ENCODE measurements at places on chromosomes 6 and 20. TPM values are rescaled to one million over a fixed set of nuclear protein-coding genes. Genes with fewer than 3 reads are reported as not detected.
A peak's percentile ranks its signal among the peaks of the same experiment; 100 is the strongest.

The SLC22A16 gene
- total RNA-seq, result not detected

The RNF144B gene
- total RNA-seq, result 8.8 TPM

The HECA gene
- total RNA-seq, result 40.2 TPM

The WFDC5 gene
- total RNA-seq, result not detected

The HDGFL1 gene
- total RNA-seq, result not detected

The SRXN1 gene
- total RNA-seq, result 31.2 TPM

The EYS gene
- not detected for total RNA-seq

The EBF4 gene
- 4.1 TPM for total RNA-seq

The ADAM33 gene
- 1.9 TPM for total RNA-seq

GRCh38 chr6:77678048-77678447 is 25.2 kb downstream of the MEI4 start:
- H3K27ac ChIP-seq, result no peak overlapping the region
- no peaks in the 10 kb centered on the region for H3K4me1 ChIP-seq
- H3K36me3 ChIP-seq, result no peaks in the 10 kb centered on the region
- no peak overlapping the region for H3K4me3 ChIP-seq

- peaks cover 56% of the 10 kb centered on the region for H3K4me1 ChIP-seq
- H3K4me3 ChIP-seq, result no peak overlapping the region
- no peaks in the 10 kb centered on the region for H3K36me3 ChIP-seq
- H3K27ac ChIP-seq, result no peak overlapping the region
Measured at GRCh38 chr6:4805553-4806336, 29.5 kb downstream of the CDYL start.

DNA sequence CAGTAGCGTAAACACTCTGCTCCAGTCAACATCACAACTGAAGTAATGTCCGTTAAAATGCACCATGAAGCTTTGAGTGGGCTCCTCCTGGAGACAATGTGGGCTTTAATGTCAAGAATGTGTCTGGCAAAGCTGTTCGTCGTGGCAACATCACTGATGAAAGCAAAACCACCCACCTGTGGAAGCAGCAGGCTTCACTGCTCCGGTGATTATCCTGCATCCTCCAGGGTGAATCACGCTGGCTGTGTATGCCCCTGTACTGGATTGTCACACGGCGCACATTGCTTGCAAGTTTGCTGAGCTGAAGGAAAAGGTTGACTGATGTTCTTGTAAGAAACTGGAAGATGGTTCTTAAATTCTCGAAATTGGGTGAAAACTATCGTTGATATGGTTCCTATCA is 128.5 kb downstream of the MOXD1 start:
- H3K36me3 ChIP-seq, result no peaks in the 10 kb centered on the region
- no peak for DNase-seq
- no peak overlapping the region for H3K4me3 ChIP-seq
- H3K27me3 ChIP-seq, result peaks cover 10% of the 10 kb centered on the region
- no peak overlapping the region for H3K27ac ChIP-seq
- H3K4me1 ChIP-seq, result no peaks in the 10 kb centered on the region

GRCh38 chr20:24432046-24432442 is 37.4 kb upstream of the SYNDIG1 start:
- H3K27ac ChIP-seq, result no peak overlapping the region
- DNase-seq, result no peak
- H3K36me3 ChIP-seq, result no peaks in the 10 kb centered on the region
- peaks cover 10% of the 10 kb centered on the region for H3K27me3 ChIP-seq
- H3K4me1 ChIP-seq, result no peaks in the 10 kb centered on the region

- DNase-seq, result peak; percentile 40
- H3K4me1 ChIP-seq, result peaks cover 66% of the 10 kb centered on the region
- peak overlapping the region; percentile 49 for H3K27ac ChIP-seq
- no peaks in the 10 kb centered on the region for H3K27me3 ChIP-seq
- peak overlapping the region; percentile 10 for H3K4me3 ChIP-seq
- peaks cover 54% of the 10 kb centered on the region for H3K36me3 ChIP-seq
Measured at GRCh38 chr6:33692760-33693158, 18.7 kb downstream of the UQCC2 start.

DNA sequence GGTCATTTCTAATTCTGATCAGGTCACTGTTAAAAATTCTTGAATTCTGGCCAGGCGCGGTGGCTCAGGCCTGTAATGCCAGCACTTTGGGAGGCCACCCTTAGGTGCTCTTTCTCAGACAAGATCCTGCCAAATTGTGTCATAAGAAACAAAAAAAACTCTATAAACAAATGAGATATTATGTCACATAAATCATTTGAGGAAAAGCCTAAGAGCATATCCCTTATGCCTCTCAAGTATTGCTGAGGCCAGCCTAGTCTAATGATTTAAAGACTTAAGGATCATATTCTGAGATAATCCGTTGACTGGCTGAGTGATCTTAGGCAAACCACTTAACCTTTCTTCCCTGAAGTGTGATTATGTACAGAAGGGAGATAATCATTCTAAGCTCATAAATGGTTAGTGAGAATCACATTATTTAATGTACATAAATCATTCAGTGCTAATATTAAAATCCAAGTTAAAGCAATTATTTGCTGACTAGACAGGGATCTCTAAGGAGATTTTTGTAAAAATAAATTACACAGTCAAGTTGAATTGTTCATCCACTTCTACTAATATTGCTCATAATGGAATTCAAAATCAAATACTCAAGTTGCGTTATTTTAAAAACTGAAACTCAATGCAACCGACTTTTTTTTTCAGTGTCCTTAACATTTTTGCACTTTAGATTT is 365.4 kb downstream of the PHF3 start:
- H3K4me1 ChIP-seq, result no peaks in the 10 kb centered on the region
- no peaks in the 10 kb centered on the region for H3K36me3 ChIP-seq
- H3K4me3 ChIP-seq, result no peak overlapping the region

DNA sequence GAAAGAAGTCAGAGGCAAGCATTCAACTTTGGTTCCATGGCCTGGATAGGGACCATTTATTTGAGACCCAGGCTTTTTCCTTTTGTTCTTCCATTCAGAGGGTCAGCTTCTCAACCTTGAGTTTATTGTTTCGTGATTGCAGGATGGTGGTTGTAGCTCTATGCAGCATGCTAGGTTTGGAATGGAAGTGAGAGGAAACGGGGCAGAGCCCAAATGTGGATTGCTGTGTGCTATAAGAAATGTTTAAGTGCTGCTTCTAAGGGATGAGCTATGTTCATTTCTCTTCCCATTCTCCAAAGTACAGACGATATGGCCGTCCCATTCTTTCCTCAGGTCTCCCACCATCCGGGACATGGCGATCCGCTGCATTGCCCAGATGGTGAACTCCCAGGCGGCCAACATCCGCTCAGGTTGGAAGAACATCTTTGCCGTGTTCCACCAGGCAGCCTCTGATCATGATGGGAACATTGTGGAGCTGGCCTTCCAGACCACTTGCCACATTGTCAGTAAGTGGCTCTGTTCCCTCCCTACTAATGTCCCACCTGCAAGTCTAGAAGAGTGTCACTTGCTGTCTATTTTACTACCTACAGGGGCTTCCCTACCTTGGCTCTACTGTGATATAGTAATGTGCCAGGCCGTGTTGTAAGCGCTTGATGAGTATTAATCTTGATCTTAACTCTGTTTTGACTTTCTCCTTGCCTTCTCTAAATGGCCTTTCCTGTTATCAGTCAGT is 36.0 kb upstream of the CSE1L start:
- no peak for DNase-seq
- H3K4me1 ChIP-seq, result no peaks in the 10 kb centered on the region
- no peaks in the 10 kb centered on the region for H3K36me3 ChIP-seq
- no peaks in the 10 kb centered on the region for H3K27me3 ChIP-seq
- H3K27ac ChIP-seq, result no peak overlapping the region

DNA sequence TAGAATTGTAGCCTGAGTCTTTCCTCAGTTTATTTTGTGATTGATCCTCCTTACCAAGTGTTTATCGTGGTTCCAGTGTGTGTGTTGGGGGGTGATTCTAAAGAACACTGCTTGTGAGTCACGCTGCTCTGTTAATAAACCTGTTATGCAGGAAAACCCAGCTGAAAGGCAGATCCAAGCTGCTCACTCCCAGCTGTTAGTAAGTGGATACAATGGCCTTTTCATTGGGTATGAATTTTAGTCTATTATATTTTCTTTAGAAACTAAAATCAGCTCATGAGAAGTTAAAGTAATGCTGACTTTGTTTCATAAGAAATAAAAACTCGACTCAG is 12.2 kb upstream of the DSTN start:
- H3K36me3 ChIP-seq, result no peaks in the 10 kb centered on the region
- no peak overlapping the region for H3K4me3 ChIP-seq
- H3K4me1 ChIP-seq, result peaks cover 29% of the 10 kb centered on the region
- DNase-seq, result no peak
- H3K27ac ChIP-seq, result peak overlapping the region; percentile 22
- no peaks in the 10 kb centered on the region for H3K27me3 ChIP-seq

DNA sequence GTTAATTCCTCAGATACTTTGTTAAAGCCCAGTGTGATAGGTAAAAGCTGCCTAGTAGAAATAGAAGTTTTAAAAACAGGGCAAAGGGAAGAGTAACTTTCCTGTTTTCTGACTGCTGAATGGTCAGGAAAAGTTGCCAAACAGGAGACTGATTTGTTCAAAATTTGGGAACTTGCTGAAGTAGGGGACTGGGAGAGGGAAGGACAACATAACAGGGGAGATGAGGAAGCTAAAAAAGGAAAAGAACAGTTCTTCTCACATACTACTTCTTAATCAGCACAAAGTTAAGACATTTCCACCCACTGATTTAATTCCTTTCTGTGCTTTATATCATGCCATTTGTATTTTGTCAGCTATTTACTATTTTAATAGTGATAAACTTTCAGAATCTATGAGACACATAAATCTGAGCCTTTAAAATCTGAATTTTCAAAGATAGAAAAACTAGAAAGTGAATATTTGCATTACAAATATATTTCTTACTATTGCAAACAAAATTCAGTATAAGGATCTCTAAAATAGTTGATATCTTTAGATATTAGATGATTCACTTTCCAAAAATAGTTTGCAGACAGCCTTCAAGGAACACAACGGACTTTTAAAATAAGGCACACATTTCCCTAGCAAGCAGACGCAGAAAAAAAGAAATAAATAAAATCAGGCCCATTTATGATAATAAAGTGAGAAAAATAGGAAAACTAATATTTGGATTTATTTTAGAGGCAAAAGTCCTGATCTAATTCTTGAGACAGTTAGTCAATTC is 36.9 kb upstream of the SLC16A10 start:
- no peaks in the 10 kb centered on the region for H3K27me3 ChIP-seq
- DNase-seq, result no peak
- H3K36me3 ChIP-seq, result no peaks in the 10 kb centered on the region
- peaks cover 15% of the 10 kb centered on the region for H3K4me1 ChIP-seq

GRCh38 chr6:80357081-80357480 is 250.6 kb downstream of the BCKDHB start:
- no peak overlapping the region for H3K4me3 ChIP-seq
- DNase-seq, result no peak
- no peak overlapping the region for H3K27ac ChIP-seq
- no peaks in the 10 kb centered on the region for H3K4me1 ChIP-seq

DNA sequence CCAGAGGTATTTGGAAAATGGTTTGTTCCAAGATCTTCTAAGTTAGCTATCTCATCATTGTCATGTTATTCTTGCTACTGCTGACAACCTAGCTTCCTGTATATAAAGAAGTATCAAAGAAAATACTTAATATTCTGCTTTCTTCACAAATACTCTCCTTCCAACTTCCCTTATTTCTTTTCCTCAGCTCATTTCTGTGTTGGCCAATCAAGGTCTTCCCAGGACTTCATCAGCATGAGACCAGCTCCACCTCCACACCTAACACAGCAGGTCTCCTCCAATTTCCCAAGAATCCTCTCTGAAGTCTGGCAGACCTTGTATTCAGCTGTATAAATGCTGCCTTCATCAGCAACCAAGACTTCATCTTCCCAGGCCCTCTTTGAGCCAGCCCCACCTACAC is 538.6 kb upstream of the JARID2 start:
- H3K27ac ChIP-seq, result peak overlapping the region; percentile 24
- H3K27me3 ChIP-seq, result no peaks in the 10 kb centered on the region
- H3K4me3 ChIP-seq, result no peak overlapping the region
- DNase-seq, result no peak

DNA sequence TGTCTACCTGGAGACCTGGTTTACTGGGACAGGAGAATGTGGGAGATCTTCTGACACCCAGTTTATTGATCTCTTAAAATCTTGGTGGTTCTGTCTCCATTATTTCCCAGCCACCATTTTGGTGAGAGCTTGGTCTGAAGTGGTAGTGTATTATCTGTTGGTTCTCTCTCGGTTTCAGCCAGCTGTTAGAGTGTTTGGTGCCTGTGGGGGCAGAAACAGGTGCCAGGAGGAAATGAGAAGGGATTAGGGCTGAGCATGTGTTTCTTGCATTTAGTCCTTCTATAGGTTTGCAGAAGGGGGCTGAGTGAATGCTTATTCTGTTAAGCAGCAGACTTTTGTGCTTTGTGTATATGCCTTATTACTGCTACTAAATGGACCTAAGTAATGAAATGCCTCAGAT is 9.6 kb downstream of the JARID2 start:
- no peak for DNase-seq
- H3K4me1 ChIP-seq, result peaks cover 100% of the 10 kb centered on the region
- H3K4me3 ChIP-seq, result no peak overlapping the region
- no peaks in the 10 kb centered on the region for H3K36me3 ChIP-seq

GRCh38 chr6:38034274-38034914 is 214.9 kb downstream of the ZFAND3 start:
- H3K4me1 ChIP-seq, result peaks cover 16% of the 10 kb centered on the region
- no peak overlapping the region for H3K4me3 ChIP-seq
- no peak for DNase-seq

DNA sequence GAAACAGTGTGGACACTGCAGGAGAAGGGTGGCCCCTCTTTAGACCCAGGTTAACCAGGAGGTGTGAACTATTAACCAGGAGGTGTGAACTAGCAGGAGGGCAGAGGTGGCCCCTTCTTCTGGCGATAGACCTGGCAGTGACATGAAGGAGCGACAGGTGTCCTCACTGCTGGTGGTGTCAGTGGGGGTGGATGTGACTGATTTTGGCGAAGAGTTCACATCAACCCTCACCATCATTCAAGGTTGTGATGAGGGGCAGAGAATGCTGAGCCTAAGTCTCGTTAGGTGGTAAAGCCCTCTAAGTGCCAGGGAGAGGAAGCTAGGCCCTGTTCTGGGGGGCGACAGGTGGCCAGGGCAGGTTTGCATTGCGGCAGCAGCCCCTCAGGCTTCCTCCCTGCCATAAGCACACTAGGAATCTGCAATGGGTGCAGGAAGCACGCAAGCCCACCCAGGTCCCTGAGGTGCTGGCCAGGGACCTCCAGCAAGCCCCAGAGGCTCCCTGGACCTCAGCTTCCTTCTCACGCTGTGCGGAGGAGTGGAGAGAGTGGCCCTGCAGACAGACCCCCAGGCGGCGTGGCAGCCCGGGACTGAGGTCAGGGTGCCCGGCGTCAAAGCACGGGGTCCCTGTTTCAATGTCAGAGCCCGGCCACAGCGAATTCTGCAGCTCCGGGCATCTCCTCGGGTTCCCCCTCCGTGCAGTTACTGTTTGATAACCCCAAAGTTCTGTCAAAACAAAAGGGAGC is 13.7 kb downstream of the NPEPL1 start:
- no peak overlapping the region for H3K27ac ChIP-seq
- no peaks in the 10 kb centered on the region for H3K27me3 ChIP-seq
- no peaks in the 10 kb centered on the region for H3K4me1 ChIP-seq
- no peak overlapping the region for H3K4me3 ChIP-seq
- DNase-seq, result no peak

- DNase-seq, result no peak
- H3K36me3 ChIP-seq, result no peaks in the 10 kb centered on the region
- no peaks in the 10 kb centered on the region for H3K27me3 ChIP-seq
- no peak overlapping the region for H3K4me3 ChIP-seq
- peaks cover 5% of the 10 kb centered on the region for H3K4me1 ChIP-seq
- peak overlapping the region; percentile 39 for H3K27ac ChIP-seq
Measured at GRCh38 chr20:10604865-10605440, 68.8 kb downstream of the JAG1 start.
